GM10248 (cell line): ENCODE measurements at places on chromosomes 1 and 21.

- DNase-seq = no peak
These were observed 65.8 kb upstream of the BCL9 start for GRCh38 chr1:147475488-147475887.

- DNase-seq = no peak
These were observed 73.8 kb downstream of the APP start for GRCh38 chr21:26096494-26097371.

DNA sequence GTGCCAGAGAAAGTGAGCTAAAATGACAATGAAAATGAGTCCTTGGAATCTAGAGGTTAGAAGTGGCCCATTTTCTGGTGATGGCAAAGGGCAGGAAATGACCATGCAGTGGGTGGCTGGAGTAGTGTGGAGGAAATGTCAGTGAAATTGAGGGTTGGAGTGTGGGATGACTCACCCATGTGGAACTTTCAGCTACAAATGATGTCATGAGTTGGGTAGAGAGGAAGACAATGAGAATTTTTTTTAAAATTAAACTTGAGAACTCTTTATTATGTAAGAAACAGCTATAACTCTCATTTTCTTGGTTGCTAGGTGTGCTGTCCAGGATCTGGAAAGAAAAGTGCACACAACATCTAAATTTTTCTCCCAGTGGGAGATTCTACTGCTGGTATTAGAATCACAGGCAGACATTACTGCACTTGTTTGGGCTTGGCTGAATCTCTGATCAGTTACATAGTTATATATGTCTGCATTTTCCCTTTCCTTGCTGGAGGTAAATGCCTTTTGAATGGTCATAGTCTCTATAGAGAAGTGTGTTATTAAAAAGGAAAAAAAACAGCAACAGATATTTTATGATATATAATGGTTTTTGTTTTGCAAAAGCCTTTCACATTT lies 56.8 kb upstream of the GNG12 start:
- no peak for DNase-seq

DNA sequence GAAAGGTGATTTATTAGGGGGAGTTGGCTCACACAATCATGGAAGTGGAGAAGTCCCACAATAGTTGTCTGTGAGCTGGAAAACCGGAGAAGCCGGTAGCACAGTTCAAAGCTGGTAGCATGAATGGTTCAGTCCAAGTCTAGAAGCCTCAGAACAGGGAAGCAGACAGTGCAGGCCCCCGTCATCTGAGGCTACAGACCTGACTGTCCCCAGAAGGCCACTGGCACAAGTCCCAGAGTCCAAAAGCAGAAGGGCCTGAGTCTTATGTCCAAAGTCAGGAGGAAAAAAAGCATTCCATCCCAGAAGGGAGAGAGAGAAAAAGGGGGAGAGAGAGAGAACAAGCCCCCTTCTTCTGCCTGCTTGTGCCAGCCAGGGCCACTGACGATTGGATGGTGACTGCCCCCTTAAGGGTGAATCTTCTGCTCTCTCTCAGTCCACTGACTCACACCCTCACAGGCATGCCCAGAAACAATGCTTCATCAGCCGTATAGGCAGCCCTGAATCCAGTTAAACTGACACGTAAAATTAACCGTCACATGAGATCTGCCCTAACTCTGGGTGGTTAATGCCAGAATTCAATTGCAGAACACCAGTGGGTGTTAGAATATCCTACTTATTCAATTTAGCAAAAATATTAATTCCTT lies 49.3 kb upstream of the POU2F1 start:
- no peak for DNase-seq
